NCI-H69 (cell line): ENCODE measurements at places on chromosomes 16 and 17.
A peak's percentile ranks its signal among the peaks of the same experiment; 100 is the strongest.

- peak; percentile 11 for DNase-seq
Observed at GRCh38 chr16:83733301-83733700, 74.5 kb upstream of the HSBP1 start.

DNA sequence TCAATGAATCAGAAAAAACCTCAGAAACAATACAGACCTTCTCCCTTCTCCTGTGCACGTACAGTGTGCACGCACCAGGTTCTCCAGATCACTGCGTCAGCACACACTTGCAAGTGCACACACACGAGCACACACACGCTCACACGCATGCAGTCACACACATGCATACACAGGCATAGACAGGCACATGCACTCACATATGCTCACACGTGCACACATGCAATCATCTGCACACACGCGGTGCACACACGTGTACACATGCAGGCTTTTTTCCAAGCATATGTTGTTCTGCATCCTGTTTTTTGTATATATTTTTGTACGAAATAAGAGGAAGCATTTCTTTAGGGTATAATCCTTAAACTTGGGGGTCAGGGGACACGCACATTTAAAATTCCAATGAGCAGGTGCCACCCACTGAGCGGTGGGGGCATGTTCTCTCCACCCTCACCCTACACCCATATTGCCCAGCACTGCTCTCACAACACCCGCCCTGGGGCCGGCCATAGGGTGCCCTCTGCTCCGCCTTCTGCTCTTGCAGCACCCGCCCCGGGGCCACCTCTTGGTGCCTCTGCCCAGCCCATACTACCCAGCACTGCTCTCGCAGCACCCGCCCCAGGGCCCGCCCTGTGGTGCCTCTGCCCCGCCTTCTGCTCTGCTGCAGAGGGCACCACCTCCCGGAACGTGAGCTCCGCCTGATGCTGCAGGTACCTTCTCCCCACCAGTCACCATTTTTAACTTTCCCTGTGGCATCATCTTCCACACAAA is 20.9 kb downstream of the KLHDC4 start:
- DNase-seq: no peak

DNA sequence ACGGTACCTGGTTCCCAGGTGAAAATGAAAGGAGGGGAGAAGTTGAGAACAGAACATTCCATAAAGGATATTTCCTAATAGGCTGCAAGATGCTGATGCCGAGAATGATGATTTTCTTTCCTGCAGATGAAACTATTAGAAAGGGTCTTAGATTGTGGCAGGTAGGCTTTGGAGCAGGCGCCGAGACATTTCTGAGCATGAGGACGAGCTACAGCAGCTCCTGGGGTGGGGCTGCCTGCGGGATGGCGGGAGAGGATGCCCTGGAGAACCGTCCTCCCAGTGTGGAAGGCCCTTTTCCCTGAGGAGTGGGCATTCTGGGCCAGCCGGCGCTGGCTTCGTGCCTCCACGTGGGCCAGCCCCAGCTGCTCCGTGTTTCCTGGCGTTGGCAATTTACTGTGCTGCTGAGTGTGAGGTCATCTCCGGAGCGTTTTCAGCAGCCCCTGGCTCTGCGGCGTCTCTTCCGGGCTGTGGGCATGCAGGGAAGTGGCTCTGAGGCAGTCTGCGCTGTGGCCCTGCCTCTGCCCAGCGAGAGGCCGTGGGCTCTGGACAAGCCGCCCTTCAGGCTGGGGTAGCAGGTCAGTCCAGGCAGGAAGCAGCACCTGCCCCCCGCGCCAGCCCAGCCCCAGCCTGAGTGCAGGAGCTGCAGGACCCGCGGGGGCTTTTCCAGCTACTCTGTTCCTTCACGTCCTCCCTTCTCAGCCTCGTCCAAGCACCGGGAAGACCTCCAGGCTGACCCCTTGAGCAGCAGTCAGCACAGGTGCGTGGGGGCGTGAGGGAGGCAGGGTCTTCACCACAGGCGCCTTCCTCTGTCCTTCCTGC is 12.2 kb downstream of the ENGASE start:
- no peak for DNase-seq

DNA sequence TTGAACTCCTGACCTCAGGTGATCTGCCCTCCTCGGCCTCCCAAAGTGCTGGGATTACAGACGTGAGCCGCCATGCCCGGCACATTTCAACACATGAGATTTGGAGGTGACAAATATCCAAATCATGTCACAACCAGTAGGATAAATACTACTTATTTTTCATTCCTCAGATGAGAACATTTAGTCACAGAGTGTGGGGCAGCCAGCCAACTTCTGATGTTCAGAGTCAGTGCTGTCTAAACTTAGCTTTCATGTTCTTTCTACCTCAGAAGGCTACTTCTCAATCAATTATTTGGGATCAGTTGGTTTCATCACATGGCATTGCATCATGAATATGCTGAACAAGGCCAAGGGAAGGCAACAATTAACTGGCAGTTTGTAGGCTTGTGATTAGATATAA is 134.5 kb downstream of the CDH13 start:
- DNase-seq: no peak

- no peak for DNase-seq
Observed at GRCh38 chr16:78506367-78507193, 407.1 kb downstream of the WWOX start.
